ENCODE measurements at places on chromosomes 5 and 9. TPM values are rescaled to one million over a fixed set of nuclear protein-coding genes. Genes with fewer than 3 reads are reported as not detected.

NPR3 gene
- polyA plus RNA-seq = not detected

SVEP1 gene
- polyA plus RNA-seq = not detected

- DNase-seq = no peak
These were observed 238.9 kb downstream of the HSPA4 start for GRCh38 chr5:133290669-133291240.

DMRT3 gene
- polyA plus RNA-seq = not detected

- no peak for DNase-seq
These were observed 40.5 kb downstream of the CCNJL start for GRCh38 chr5:160271836-160272235.

DNA sequence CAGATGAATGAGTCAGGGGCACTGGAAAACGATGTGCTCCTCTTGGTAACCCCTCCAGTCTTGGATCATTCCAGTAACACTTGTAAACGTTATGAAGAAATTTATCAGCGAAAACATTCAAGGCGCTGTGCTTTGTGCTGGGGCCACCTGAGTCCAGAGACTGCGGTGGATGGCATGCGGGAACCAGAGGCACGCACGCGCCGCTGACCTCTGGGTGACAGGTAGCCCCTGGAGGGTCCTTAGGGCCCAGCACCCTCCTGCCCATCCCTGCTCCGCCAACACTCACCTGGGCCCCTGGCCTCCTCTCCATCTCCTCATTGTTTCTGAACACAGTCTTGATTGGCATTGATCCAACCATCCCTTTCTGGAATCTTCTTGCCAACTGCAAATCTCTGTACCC lies 86.9 kb downstream of the DAP start:
- no peak for DNase-seq

HDHD3 gene
- 39.6 TPM for polyA plus RNA-seq

DNA sequence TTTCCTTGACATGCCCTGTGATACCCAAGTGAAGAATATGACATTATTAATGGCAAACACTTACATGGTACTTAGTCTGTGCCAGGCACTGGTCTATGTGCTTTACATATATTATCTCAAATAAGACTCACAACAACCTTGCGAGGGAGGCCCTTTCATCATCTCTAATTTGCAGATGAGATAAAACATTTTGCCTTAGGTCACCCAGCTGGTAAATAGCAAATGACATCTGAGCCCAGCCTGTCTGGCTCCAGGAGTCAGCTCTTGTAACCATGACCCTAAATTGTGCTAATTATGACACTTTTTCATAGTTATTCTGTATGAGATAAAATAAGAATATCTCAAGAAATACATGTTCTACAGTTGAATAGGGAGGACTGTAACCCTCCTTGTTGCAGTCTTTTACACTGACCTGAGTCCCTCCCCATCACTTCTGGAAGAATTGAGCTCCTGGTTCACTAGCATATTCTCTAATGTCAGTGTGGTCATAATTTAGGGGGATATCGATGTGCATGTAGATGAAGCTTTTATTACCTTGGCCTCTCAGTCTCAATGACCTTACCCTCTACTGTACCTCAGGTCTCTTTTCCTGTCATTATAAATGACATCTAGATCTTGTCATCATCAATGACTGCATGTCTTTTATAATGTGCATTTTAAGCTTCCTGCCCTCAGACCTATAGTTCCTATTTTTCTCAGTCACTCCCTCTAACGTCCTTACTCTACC lies 126.1 kb upstream of the HAPLN1 start:
- no peak for DNase-seq

DNA sequence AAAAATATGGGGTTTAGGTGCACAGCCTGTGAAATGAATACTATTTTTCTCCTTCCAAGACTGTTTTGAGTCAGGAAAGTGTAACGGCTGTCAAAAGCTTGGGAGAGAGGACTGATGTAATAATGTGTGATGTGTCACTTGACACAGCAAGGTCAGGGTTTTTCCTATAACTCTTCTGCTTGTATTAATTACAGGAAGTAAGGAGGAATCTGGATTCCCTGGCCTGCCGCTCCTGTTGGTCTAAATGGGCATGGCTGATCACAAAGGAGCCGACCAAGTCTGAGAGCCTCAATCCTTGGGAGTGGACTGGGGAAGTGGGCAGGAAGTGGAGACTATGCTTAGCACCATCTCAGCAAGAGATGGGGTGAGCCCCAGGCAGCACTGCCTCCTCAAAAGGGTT lies 16.7 kb upstream of the SLC28A3 start:
- no peak for DNase-seq

GRCh38 chr9:134483361-134484184 lies 157.3 kb downstream of the RXRA start:
- no peak for DNase-seq

DNA sequence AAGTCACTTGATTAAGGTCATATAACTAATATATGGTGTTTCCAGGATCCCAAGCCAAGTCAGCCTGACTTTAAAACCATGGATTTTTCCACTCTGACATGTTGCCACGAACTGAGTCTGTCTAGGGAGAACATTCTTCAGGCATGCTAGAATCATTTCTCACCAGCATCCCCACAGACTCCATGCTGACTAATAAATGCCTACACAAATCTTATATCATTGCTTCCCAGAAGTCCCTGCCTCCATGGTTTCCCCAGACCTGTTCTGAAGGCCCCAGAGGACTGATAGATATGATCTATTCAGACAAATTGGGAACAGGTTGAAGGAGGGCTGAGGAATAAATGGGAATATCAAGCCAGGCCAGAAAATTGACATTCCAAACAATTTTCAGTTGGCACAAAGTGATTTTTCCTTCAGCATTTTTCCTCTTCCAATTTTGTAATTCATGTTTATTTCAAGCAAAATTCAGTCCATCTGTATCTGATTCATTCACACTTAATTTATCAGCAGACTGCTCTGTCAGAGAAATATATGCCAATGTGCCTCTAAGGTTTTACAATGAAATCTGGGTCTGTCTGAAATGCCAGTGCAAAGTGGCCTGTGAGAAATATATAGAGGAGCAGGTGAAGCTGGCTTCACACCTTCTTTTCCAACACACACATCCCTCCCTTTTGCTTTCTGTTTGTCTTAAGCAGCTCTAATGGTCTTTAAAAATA lies 413.6 kb upstream of the TNC start:
- DNase-seq = no peak

DNA sequence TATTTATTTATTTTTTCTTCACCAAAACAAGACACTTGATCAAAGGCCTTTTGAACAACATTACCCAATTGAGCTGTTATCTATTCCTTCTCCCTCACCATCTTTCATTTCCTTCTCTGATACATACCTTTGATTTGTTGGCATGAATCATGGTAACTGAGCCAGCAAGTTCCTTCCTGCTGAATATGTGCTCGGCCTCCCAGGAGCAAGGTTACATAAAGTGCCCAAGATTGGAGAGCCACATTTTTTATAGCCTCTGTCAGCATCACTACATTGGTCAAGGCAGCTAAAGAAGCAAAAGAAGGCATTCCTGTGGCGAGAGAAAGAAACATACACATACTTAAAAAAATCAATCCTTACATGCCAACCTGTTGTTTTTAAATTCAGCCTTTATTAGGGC lies 369.6 kb downstream of the CYLC2 start:
- no peak for DNase-seq

DNA sequence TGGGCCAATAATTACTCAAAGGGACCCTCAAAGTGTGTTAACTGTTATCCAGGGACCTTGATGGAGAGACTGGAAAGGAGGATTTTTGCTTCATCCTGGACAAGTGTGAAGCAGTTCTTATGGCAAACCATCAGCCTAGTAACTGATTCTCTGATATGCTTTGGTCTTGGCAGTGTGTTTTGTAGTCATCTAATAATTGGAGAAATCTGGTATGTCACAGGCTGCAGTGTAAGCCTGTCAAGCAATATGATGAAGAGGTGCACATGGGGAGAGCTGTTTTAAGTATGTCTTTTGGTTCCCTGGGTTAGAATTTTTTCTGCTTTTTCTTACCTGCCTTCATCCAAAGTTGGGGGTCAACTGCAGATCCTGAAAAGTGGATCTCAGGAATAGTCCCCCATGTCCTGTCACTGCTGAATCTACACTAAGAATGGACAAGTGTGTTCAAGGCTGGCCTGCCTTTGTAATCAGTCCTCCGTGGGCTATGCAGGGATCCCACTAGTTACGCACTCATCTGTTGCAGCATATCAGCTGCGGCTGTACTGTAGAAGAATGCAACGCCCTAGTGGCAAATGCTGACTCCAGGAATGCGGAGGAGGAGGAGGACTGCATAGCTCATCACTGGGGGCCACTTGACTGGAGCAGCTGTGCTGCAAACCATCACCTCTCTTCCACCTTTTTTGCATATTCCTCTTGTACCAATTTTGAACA lies 1.9 kb downstream of the SPTAN1 start:
- no peak for DNase-seq

FOXD4L6 gene
- not detected for polyA plus RNA-seq

GABRB2 gene
- polyA plus RNA-seq = not detected

PPP3R2 gene
- not detected for polyA plus RNA-seq

DNA sequence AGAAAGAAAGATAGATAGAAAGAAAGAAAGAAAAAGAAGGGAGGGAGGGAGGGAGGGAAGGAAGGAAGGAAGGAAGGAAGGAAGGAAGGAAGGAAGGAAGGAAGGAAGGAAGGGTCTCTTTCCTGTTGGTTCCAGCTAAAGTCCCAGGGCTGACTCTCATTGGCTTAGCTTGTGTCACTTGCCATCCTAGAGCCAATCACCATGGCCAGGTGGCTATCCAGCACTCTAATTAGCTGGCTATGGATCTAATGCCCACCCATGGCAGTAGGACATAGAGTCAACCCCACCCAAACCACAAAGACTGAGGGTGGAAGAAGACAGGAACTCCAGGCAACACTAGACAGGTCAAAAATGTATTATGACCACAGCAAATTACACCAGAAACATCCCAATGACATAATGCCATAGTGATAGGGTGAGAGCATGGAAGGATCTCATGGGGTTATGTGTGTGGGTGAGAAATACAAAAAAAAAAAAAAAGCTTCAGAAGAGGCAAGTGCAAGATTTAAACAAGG lies 10.8 kb upstream of the CPLX2 start:
- DNase-seq = no peak

DNA sequence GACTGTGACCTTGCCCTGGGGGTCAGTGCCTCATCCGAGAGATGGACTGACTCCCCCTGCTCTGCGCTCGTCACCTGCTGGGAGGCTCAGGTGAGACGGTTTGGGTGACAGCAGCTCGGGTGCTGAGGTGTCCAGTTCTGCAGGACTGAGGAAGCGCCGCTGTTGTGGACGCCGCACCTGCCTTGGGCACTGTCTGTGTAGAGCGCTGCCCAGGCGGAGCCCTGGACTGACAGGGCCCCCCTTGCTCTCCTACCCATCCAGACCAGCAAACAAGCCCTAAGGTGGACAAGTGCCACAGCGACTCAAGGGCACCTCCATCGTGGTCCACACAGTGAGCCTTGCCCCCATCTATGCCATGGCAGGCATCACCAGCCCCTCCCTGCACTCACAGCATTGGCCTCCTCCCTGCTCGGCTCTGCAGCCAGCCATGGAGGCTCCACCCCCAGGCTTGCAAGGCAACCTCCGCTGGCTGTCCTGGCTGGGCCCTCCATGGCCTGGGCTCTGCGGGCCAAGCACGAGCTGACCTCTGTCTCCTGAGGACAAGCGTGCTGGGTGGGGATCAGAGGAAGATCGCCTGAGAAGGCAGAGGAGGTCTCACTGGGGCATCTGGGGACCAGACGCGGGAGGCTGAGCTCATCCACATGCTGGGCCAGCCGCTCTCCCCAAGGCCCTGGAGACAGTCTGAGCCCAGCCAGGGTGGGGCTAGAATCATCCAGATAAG lies 87.1 kb upstream of the COL5A1 start:
- no peak for DNase-seq

FOXD4 gene
- not detected for polyA plus RNA-seq

NIPSNAP3A gene
- polyA plus RNA-seq = 21.8 TPM

DNA sequence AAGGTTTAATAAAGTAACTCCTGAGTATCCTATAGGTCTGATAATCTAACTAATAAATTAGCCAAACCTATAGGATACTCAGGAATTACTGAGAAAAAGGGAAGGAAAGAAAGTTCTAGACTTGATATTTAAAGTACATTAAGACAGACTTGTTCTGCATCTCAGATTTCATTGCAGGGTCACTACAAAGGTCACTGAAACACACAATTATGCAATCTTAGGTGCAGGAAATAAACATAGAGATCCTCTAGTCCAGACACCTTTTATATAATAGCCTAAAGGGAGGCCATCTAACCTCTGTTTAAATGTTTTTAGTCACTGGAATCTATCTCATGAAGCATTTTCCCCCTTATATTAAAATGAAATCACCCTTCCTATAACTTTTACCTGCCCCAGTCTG lies 1215.7 kb downstream of the MAT2B start:
- DNase-seq = no peak

DNA sequence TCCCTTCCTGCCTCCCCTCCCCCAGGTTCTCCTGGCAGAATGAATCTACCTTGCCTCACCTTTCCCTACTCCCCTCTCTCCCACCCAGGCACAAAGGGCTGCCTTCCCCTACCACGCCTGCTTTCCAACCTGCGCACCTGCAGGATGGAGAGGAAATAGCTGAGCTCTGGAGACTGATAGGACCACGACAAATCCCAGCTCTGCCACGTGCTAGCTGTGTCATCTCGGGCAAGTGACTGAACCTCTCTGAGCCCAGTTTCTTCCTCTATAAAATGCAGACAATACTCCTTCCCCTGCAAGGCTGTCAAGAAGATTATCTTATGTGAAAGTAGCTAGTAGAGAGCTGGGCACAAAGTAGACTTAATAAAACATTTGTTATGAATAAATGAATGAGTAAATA lies 31.2 kb upstream of the PTGS1 start:
- DNase-seq = no peak

Measured in CD8-positive, alpha-beta memory T cell (primary cell).